ENCODE measurements at places on chromosomes 6 and 20. TPM values are rescaled to one million over a fixed set of nuclear protein-coding genes. Genes with fewer than 3 reads are reported as not detected.
A peak's percentile ranks its signal among the peaks of the same experiment; 100 is the strongest.

Gene RGS17
- total RNA-seq = 7.8 TPM

Gene MED20
- 29.9 TPM for total RNA-seq

Gene SEMG1
- total RNA-seq = not detected

Gene ERVFRD-1
- not detected for total RNA-seq

Gene RNF182
- total RNA-seq = 2.9 TPM

Gene PPIL6
- 0.65 TPM for total RNA-seq

Gene PGC
- not detected for total RNA-seq

Gene PI3
- total RNA-seq = not detected

Gene HSPA1L
- total RNA-seq = 1.4 TPM

Gene TBXT
- not detected for total RNA-seq

Gene C6orf15
- total RNA-seq = not detected

Gene DUSP15
- total RNA-seq = 9.9 TPM

GRCh38 chr6:158457616-158458278, 102.1 kb upstream of the TMEM181 start:
- DNase-seq = no peak

- DNase-seq = no peak
Measured at GRCh38 chr6:30711758-30712380, 5.2 kb downstream of the MDC1 start.

GRCh38 chr20:7773511-7773910, 166.7 kb downstream of the HAO1 start:
- peak; percentile 40 for DNase-seq

- DNase-seq = no peak
Measured at GRCh38 chr6:10583509-10583901, 62.4 kb downstream of the GCNT2 start.

DNA sequence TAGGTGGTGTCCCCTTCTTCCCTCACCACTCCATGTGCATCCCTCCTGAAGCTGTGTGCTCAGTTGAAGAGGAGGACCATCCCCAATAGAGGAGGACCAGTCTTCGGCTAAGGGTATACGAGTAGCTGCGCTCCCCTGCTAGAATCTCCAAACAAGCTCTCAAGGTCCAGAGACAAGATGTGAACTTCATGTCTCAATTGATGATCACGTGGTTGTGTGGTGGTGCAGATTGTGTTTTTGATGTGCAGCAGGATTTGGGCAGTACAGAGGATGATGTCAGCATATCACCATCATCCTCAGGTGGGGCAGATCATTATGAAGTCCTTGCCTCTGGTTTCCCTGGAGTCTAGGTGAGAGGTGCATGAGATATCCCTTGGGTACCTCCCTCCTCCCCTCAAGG, 20.0 kb upstream of the DDR1 start:
- DNase-seq = no peak

DNA sequence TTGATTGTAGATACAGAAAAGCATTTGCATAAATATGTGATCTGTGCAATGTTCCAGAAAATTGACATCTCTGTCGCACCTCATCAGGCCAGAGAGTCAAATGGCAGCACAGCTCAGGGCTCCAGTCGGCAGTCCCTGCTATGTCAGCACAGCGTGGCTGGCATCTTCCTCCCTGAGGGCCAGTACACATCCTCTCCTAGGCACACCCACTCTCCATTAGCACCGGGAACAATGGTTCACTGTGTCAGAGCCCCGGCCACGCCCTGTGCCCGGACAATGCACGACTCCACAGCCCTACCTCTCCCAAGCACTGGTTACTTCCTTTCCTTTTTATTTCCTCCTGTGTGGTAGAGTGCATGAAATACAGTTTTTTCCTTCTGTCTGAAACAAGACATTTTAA, 114.9 kb downstream of the FOXC1 start:
- DNase-seq = no peak

- DNase-seq = no peak
Measured at GRCh38 chr6:39898625-39899024, 35.6 kb downstream of the MOCS1 start.

DNA sequence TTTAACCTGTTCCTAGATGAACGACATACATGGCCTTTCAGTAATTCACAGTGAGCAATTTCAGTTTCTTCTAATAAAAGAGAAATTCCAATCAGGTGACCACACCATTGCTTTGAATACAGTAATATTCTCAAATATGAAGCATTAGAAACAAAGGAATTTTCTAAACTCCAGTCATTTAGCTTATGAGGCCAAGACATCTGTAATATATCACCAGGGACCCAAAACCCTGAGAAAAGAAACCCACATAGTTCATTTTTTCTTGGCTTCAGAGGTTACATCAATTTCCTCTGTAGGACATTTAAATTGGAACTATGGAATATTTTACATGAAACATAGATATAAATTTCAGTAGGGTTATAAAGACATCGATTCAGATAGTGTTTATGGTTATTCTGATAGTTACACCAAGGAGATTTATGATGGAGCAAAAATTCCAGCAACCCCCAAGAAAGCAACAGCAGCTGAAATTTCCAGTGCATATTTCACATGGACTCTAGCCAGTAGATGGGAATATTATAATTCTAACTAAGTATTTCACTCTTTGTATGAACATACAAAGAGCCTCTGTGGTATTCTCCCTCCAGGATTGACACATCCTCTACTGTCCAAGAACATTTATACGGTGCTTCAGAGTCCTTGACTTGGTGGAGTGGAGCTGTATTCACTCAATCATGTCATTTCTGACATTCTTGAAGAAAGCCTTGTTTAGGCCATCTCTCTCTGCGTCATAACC, 82.9 kb downstream of the ADGRG6 start:
- DNase-seq = peak; percentile 74

- no peak for DNase-seq
Measured at GRCh38 chr20:31872406-31872805, 2.0 kb downstream of the TTLL9 start.

- no peak for DNase-seq
Measured at GRCh38 chr6:119539066-119539746, 189.6 kb upstream of the MAN1A1 start.

DNA sequence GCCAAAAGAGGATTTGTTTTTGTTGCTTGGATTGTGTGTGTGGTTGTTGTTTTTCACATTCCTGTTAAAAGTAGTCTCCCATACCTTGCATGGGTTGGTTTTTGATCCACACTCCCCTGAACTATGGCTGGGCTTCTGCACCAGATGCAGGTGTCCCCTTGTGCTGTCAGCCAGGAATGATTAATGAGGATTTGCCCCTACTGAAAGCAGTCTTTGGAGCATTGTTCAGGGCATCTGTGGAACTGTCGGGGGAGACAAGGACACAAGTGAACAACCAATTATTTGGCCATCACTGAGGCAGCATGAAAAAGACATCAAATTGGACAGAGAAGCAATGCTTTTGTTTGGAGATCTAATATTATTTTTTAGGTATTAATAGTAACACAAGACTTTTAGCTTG, 373.2 kb upstream of the MMS22L start:
- DNase-seq = no peak

- DNase-seq = no peak
Measured at GRCh38 chr6:98530732-98531131, 303.6 kb upstream of the POU3F2 start.

- no peak for DNase-seq
Measured at GRCh38 chr20:15772826-15773225, 800.4 kb downstream of the KIF16B start.

DNA sequence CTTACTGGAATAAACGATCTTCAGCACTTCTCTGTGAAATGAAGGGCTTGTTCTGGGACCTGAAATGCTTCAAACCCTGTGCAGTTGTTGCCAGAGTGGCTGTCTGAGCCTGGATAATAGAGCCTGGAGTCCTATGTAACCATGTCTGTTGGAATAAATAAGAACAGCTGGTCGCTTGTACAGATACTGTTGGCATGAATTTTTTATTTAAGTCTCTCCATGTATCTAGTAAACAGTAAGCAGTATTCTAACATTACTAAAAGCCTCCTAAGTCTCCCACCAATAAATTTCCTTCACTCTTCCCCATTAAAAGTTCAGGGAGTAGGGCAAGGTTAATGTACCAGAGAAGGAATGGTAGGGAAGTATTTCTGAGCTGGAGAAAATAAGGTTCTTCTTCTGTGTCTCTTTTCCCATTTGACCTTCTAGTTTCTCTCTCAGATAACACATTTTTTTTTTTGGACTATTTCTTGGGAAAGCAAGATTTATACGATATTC, 227.5 kb downstream of the PRL start:
- no peak for DNase-seq

DNA sequence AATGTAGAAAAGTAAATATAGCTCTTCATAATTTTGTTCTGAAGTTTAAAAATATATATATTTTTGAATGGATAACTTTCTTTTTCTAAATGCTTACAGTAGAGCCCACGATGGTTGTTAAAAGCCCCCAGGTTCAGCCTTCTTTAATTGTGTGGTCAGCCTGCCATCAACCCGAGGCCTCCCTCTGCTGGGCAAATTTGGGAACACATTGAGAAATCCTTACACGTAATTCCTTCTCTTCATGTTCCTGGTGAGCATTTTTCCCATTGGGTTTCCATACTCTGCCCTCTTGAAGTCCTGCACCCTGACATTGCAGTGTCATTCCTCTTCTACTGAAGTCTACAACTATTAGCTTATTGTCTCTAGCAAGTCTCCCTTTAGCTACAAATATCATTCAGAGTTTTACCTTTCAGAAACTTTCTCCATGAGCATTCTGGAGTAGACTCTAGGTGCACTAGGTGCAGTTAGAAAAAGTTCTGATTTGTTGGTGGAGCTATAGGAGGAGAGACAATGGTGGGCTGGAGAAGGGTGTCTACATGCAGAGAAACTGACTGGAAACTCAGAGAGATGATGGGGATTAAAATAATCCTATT, 40.6 kb downstream of the TRIM38 start:
- peak; percentile 70 for DNase-seq

GRCh38 chr6:113115196-113115595, 741.9 kb upstream of the MARCKS start:
- DNase-seq = no peak

DNA sequence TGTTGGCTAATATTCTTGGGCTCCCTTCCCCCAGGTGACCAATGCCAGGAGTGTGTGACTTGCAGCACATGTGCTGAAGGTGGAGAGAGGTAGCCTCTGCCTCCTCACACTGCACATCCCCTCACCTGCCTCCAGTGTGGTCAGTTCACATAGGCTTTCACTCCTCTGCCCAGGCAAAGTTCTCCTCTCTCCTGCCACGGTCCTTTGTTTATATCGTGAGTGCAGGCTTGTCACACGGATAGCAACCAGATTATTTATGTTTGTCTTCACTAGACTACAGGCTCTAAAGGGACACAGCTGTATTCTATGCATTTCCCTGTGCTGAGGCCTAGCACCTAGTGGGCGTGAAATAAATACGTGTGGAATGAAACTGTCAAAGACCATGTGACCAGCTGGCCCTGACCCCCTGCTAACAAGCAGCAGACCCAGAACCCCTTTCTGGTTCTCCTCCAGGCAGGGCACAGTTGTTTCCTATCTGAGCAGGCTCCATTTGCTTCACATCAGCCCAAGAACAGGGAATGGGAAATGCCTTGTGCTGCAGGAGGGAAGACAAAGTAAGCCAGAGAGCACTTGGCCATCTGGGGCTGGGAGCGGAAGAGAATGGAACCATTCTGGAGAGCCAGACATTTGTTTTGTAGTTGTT, 42.3 kb downstream of the UNC5CL start:
- DNase-seq = no peak

GRCh38 chr6:147782302-147782701, 273.8 kb downstream of the SAMD5 start:
- no peak for DNase-seq

DNA sequence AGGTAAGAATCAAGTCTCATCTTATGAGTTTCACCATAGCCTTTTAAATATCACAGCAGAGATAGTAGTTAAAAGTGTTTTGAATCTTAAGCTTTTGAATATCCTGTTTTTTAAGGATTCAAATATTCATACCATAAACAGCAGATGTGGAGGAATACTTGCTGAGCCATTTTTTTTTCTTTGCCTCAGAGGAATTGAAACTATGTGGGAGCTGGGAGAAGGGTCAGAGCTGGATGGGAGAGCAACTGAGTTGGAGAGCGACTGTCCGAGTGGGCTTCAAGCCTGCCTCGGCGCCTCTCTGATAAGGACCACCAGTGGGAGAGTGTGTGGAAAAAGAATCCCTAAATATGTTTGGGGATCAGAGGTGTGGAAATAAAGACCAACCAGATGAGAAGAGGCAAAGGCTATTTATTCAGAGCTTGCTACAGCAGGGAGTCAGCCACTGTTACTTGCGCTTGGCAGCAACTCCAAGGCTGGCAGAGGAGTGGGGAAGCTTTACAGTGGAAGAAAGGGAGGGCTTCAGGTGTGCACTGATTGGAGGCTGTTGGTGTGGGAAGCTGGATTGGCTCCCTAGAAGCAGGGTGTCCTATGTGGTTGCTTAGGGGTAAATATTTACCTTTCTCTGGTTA, 34.3 kb upstream of the MCUR1 start:
- no peak for DNase-seq

- no peak for DNase-seq
Measured at GRCh38 chr6:166485651-166486535, 100.6 kb downstream of the RAMACL start.

- DNase-seq = no peak
Measured at GRCh38 chr6:138979365-138979764, 8.7 kb downstream of the REPS1 start.

DNA sequence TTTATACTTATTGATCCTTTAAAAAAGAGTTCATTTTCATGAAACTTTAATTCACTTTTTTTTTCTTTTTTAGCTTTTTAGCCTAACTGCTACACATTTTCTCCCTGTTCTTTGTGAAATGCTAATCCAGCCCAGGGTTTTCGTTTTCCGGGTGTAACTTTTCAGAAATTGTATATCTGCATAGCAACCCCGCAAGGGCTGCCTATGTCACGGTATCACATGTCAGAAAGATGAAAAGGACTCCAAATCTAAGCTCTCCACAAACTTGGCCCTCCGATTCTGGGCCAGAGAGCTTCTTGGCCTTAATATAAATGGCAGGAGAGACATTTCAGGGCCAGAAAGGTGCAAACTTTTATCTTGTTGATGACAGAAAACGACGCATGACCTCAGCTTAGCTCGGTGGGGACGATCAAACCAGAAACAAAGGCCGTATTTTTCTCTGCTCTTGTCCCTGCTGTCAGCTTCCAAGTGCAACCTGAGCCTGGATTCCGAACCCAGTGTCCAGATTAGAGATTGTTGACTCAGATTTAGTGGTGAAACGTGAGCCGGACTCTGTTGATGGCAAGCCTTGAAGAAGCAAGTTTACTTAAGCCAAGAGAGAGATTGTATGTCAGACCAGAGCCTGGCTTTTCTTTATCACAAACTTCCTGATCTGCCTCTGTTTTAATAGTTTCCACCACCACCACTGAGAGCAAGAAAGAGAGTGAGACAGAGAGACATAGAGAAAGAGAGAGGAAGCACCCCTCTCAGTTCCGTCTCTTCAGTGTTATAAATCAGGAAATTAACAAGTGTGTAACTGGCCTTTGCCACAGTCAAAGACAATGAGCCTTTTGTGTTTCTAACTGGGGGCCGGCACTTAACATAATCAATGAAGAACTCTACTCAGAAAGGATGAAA, 157.8 kb downstream of the SCML4 start:
- DNase-seq = peak; percentile 74

- peak; percentile 21 for DNase-seq
Measured at GRCh38 chr6:72622094-72622940, 453 bp downstream of the KCNQ5 start.

Measured in fibroblast of the aortic adventitia (primary cell).